GM20000 (cell line): ENCODE measurements at places on chromosomes 11 and 22.

- DNase-seq = no peak
Observed at GRCh38 chr11:77154381-77155081, 26.5 kb downstream of the MYO7A start.

DNA sequence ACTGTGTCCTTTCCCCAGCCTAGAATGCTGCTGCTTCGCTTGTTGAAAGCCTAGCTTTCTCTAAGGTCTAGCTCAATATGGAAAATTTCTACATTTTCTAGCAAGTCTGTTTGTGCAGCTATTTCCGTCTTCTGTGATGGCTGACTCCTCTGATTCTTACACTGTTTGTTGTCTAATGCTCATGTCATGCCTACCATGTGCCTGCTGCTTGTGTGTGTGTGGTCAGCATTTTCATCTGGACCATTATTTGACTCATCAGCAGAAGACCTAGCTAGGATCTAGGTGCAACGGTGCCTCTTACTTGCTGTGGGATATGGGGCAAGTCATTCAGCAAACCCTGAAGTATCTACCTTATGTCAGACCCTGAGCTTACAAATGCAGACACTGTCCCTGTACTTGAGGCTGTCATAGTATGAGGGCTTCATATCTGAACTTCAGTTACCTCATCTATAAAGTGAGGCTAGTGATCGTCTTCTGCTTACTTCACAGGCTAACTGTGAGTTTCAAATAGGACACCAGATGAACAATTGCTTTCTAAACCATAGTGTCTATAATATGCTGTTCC is 86.5 kb upstream of the MYO18B start:
- no peak for DNase-seq

DNA sequence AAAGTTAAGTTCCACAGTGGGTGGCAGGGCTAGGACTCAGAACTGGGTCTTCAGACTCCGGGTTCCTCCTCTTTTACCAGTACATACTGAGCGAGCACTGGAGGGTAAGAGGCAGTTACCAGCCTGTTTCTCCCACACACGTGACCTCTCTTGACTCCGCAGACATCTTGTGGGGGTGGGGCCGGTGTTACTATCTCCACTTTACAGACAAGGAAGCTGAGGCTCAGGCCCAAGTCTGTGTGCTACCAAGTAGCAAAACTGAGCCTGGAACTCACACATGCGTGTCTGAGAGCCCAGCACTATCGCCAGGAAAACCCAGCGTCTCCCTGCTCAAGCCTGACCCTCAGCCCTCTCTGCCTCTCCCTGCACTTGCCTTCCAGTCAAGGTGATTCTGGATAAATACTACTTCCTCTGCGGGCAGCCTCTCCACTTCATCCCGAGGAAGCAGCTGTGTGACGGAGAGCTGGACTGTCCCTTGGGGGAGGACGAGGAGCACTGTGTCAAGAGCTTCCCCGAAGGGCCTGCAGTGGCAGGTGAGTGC is 16.0 kb upstream of the SMIM35 start:
- DNase-seq = no peak

DNA sequence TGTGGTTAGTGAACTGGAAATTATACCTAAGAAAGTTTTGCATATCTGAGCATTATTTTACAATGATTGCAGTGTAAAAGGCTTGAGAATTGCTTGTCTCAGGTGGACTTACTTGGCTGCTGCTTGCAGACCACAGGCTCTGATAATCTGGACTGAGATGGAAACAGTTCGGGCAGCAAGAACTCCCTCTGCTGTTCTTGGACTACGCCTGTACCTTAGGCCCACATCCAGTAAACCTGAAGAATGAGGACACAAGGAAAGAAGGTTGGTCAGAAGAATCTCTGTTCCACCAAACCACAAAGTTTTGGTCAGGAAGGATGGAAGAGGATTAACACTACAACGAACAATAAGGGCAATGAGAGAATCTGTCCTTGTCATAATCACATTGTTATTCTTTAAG is 80.1 kb downstream of the C2CD3 start:
- no peak for DNase-seq

DNA sequence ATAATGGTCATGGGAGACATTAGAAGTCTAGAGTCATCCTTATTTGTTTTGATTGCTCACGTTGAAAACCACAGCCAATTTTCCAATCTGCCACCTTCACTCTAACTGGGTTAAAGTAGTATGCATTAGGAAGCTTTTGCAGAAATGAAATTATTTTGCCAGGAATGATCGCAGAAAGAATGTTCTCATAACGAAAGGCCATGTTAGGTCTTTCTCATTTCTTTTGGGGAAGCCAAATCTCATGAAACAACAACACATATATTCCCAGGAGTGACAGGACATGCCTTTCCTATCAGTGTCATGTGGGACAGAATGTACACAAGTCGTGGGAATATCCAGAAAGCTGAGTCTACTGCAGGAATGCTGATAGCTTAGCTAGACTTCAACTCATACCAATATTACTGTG is 386.3 kb downstream of the AASDHPPT start:
- no peak for DNase-seq

- no peak for DNase-seq
Observed at GRCh38 chr11:19060629-19061028, at the start of gene MRGPRX2. Gene MRGPRX2 (minus strand): TSS chr11:19060717. CDS start chr11:19056402, 4,315 bp downstream.

GRCh38 chr11:79241205-79241851 is 199.5 kb downstream of the TENM4 start:
- DNase-seq = no peak

- no peak for DNase-seq
Observed at GRCh38 chr11:103528046-103528445, 418.8 kb downstream of the DYNC2H1 start.

DNA sequence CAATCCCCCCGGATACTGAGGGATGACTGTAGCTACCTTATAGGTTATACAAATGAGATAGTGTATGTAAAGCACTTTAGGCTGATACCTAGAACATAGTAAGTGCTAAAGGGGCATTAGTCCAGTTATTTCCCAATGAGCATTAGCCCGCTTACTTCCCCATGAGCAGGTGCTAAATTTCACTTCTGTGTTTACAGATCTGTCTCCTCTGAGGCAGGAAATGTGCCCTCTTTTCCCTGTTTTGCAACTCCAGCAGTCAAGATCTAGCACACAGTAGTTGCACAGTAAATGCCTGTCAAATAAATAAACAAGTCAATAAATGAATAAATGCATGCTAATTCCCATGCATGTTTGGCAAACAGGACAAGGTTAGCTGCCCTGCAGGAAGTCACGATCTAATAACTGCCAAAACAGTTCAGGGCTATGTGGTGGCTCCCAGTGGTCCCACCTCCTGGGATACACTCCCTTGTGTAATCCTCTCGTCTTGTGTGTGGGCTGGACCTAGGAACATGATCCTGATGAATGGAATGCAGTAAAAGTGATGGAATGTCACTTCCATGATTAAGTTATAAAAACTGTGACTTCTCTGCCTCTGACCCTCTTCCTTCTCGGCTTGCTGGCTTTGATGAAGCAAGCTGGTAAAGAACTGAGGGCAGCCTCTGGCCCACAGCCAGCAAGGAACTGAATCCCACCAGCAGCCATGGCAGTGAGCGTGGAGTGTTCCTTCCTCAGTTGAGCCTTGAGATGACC is 459.0 kb downstream of the SOX6 start:
- no peak for DNase-seq
